ENCODE measurements at places on chromosomes 2 and 18.

DNA sequence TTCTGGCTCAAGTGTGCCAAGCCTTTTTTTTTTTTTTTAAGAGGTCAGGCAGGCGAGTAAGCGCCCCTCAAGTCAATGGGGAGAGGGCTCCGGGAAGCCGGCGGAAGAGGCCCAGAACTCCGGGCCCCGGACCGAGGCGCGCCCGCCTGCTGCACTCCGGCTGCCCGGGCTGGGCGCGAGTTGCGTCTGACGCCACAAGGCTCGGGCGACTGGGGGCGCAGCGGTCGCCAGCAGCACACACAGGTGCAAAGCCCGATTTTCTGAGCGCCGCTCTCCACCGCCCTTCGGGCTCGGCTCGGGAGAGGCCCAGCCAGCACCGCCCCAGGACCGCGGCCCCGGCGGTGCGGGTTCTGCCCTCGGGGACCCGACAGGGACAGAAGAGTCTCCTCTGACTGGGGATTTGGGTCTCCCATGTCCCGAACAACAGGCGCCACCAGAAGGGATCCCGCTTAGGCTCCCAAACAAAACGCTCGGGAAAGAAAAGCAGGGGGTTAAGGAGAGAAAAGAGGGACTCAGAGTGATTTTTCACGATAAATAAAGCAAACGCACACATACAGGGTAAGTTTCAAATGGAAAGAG, 787 bp downstream of the ERBB4 start:
- DNase-seq = no peak

DNA sequence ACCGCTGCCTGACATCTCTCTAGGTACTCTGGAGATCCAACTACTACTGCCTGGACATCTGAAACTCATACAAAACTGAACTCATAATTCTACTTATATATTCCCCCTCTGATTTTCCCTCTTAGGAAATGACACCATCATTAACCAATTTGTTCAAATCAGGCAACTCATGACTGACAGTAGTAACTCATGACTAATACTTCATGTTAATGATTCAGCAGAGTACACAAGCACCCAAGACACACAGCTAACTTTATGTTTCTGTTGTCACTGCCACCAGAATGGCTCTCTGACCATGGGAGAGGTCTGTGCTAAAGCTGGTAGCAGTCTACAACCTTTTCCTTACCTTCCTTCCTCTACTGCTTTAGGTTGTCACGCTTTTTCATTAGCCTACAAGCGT, 91.1 kb downstream of the ITSN2 start:
- no peak for DNase-seq

DNA sequence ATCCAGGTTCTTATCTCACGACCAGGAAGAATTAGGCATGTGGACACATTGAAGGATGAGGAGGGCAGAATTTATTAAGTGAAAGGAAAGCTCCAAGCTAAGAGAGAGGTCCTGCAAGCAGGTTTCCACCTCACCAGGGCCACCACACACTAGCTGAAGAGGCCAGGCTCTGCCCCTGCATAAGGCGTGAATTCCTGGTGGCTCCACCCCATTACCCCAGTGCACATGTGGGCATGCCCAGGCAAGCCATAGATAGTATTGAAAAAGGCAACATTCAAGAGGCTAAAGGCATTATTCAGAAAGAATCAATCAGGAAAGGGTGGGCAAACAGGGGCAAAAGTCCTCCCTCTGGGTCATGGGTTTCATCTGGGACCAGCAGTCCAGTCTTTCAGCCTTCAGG, 30.9 kb upstream of the GRP start:
- no peak for DNase-seq

DNA sequence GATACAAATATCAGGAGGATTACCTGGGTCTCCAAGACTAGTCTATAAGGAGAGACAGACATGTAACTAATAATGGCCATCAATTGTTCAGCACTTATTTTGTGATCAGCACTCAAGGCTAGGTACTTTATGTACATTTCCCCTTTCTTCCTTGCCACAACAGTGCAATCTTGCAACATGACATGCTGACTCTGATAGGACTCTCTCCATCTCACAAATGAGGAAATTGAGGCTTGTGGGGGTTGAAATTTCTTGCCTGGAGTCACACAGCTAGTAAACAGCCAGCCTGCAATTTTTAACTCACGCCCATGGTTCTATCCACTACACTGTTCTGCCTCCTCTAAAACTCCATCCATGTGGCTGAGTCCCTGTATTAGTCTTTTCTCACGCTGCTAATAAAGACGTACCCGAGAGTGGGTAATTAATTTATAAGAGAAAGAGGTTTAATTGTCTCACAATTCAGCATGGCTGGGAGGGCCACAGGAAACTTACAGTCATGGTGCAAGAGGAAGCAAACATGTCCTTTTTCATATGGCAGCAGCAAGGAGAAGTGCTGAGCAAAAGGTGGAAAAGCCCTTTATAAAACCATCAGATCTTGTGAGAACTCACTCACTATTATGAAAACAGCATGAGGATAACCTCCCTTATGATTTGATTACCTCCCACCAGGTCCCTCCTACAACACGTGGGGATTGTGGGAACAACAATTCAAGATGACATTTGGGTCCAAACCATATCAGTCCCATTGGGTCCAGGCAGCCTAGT, 302.4 kb downstream of the PLCL1 start:
- DNase-seq = no peak

GRCh38 chr2:98383166-98383565, 36.9 kb downstream of the CNGA3 start:
- no peak for DNase-seq

GRCh38 chr18:2984091-2984490, 28.9 kb downstream of the LPIN2 start:
- no peak for DNase-seq

DNA sequence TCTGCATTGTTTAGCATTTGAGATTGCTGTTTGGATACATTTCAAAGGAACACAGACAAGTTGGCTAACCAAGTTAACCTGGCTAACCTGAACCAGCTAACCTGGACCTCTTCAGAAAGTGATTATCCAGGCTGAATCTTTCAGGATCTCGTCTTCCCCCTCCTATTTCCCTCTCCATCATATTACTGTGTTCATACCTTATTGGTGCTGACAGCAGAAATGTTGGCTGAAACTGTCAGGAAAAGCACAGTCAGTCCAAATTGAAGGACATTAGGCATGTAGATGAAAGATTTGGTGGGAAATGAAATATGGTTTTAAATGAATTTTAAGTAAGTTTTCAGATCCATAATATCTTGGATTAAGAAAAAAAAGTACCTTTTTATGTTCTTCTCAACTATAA, 92.5 kb upstream of the NEUROD1 start:
- DNase-seq = no peak

DNA sequence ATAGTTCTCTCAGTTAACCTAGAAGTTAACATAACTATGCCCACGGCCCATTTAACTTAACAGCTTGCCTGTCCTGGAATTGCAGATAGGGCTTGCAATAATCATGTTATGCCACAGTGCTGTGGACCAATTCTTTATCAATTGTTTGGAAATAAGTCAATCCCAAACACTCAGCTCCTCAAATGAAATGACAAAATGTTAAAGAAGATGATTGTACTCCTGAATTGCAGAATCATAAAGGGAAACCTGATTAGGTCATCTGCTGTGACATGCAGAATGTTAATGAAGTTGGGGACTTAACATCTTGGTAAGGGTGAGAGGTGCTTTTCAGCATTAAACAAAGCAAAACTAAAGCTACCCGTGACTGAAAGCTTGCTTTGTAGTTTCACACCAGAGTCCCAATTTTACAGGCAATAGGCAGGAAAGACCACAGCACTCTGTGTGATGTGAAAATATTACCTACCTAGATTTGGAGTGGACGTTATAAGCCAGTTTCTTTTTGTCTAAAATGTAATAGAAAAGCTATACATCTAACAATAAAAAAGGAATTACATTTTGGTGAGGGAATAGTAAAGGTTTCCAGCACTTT, 364.0 kb downstream of the GPD2 start:
- DNase-seq = no peak

DNA sequence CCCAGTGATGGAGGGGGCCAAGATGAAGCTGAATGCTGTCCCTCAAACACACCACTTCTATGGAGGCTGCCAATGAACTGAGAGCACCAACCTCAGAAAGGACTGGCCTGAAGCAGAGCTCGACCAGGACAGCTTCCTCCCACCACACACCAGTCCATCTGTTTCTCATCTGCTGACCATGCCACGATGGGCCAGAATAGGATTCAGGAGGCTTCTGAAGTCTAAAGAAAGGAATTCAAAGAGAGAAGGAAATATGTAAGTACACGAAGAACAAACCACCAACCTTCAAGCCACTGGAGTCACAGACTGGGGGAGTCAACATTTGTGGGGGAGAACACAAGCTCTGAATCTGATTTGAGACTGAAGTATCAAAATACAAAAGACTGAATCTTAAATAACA, 157.6 kb upstream of the CCDC68 start:
- no peak for DNase-seq

DNA sequence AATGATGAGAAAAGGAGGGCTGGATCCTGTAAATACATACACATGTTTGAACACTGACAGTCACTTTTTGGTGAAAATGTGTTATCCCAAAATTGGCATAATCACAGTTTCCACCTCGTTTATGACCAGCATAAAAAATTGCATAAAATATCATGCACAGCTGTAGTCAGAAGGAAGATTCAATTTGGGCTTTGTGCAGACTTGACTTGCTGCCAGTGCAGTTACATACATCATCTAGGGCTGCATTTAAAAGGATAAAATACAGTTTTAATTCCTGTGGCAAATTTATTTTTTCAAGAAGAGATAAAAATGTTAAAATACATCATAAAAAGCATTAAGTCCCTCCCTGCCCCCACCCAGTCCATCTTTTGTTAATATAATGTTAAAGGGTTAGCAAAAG, 103.8 kb downstream of the VWC2L start:
- no peak for DNase-seq

DNA sequence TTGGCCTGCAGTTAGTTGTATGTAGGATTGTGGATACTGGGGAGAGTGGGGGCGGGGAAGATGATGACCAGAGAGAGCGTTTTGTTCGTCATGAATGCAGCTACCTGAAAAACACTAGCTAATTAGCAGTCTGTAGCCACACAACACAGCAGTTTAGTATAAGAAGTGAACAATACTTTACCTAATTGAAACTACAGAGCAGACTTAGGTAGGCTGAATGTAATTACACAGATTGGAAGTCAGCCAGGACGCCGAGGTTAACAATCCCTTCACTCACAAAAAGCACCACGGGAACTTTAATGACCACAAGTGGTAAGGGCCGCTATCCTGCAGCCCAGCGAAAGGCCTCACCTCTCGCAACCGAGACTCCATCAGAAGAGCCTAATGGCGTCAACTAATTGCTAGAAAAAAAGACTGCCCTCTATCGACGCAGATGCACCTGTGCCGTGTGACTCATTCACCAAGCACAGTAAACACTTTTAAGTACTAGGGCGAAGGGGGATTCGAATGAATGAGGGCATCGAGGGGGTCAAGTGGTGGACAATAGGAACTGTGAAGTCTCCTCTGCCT, 591.0 kb downstream of the ARHGAP15 start:
- no peak for DNase-seq

DNA sequence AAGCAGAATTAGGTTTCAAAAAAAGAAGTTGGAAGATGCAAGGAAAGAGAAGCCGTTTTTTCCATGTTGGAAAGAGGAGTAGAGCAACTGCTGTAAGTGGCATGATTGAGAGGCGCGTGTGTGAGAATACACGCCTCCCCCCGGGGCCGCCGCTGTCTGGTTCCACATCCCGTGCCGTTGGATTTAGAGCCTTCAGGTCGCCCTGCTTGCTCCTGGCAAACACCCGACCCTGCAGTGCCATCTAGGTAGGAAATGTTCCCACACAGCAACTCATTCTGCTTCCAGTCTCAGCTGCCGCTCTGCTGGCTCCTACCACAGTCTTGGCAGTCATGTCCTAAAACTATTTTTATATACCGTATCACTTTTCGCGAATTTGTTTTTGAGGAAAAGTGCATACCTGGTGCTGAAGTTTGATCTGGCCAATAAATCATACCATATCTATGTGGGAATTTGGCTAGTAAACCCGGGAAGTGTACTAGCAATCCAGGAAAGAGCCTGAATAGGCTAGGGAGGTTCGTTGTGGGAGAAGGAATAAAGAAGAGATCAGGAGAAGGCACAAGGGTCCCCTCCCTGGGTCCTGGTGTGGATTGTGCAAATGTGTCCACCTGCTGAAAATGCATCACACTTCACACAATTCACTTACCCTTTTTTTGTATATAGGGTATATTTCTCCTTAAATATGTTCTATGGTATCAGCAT, 372.7 kb downstream of the FBXO15 start:
- no peak for DNase-seq

- no peak for DNase-seq
Observed at GRCh38 chr2:96885432-96886347, 15.8 kb upstream of the SEMA4C start.

DNA sequence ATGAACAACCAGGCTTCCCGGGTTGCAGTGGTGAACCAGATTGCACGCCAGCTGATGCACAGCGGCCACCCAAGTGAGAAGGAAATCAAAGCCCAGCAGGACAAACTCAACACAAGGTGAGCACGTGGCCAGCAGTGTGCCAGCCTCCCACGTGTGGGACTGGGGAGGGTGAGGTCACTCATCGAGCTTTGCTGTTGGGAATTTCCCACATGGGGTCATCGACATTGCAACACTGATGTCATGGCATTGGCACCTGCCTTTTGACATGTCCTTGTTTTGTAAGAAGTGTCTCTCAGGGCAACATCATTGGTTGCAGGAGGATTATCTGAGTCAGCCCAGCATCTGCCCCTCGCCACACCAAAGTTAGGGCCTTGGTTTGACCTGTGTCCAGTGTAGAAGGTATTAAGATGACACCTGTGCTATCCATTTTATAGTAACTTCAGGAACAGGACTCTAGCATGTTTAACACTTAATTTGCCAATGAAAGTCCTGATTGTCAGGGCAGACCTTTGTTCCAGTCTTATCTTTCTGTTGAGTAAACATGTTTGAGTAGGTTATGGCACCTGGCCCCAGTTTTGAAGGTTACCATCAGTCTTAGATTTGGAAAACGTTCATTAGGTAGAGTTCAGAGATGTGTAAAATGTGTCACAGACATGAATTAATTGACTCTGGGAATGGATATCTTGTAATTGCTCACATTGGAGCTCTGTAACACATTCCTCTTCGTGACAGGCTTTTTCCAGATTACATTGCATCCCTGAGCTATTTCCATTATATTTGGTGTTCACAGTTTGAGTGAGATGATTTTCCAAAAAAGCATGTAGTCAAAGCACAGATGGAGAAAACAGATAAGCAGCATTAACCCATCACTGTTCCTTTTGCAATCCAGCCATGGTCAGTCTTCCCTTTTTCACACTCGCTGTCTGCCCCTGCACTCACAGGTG, 93.3 kb upstream of the EML6 start:
- no peak for DNase-seq

GRCh38 chr2:214471990-214472389, 61.1 kb downstream of the VWC2L start:
- no peak for DNase-seq

DNA sequence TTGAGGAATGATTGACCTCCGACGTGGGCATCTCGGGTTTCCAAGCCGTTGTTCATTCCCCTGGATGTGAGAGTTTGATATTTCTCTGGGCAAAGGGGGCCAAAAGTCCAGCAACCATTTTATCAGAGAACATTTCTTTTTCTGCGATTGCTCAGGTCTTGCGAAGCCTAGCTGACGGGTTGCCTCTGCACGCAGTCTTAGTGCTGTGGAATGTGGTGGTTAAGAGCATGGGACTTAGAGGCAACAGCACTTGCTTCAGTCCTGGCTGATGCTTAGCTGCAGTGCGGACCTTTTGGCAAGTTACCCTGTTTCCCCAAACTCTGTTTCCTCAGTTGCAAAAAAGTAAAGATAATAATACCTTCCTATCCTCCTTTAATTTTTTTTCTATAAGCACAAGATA, 45.0 kb downstream of the FAP start:
- no peak for DNase-seq

GRCh38 chr2:55901322-55901721, 22.3 kb downstream of the EFEMP1 start:
- no peak for DNase-seq

Data from stimulated activated CD8-positive, alpha-beta memory T cell treated with anti-CD3 and anti-CD28 coated beads, Interleukin-7, amount 100 ng/mL, for 1 hour (primary cell).